Stimulated activated CD4-positive, alpha-beta T cell treated with anti-CD3 and anti-CD28 coated beads, Interleukin-1b, Interleukin-23, amount 100 ng/mL, for 1 hour (primary cell): ENCODE measurements at places on chromosomes 7 and 10.

DNA sequence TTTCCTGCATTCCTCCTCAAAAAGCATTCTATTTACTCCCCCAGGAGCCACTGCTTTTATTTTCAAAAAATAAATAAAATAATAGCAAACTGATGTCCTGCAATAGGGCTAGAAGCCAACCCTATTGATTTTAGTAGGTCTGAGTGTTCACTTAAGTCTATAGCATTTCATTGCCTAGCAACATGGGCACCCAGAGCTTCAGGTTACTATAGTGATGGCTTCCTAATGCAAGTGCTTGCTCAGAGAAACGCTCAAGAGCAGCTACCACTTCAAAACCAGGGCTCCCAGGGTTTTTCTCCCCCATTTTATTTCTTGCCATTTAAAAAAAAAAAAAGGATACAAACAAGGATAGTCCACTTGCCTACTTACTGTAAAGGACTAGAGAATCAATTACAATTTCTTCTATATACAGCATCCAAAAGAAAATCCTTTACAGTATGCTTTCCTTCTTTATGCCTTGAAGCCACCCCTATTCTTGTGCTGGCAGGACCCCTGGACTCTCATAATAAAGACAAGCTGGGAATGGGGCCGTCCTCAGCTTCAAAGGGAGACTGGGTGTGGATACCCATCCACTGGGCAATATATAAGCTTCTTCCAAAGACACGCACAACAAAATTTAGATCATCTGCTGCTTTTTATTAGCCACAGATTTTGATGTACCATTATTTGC is 133.3 kb downstream of the VPS41 start:
- DNase-seq, result no peak

GRCh38 chr10:116026725-116027124 is 246.3 kb downstream of the GFRA1 start:
- DNase-seq, result no peak

DNA sequence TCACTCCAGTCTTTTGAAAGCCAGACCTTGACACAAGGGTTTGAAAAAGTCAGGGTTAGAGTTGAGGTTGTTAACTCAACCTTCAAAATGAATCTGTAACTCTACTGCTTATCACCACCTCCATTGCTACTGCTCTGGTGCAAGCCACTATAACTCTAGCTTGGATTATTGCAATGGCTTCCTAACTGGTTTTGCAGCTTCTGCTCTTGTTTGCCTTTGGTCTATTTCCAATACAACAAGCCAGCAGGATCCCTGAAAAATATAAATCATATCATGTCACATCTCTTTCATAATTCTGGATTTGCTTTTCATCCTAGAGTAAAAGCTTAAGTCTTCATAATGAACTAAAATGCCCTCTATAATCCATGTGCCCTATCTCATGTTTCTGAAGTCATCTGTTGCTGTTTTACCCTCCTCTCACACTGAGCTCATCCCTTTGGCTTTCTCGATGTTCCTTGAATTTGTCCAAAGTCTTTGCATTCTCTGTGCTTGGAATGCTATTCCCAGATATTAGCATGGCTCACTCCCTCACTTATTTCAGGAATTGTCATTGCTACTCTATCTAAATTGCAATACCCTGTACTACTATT is 10.9 kb downstream of the TAS2R60 start:
- DNase-seq, result no peak

GRCh38 chr10:4663162-4663992 is 162.6 kb upstream of the AKR1E2 start:
- no peak for DNase-seq

DNA sequence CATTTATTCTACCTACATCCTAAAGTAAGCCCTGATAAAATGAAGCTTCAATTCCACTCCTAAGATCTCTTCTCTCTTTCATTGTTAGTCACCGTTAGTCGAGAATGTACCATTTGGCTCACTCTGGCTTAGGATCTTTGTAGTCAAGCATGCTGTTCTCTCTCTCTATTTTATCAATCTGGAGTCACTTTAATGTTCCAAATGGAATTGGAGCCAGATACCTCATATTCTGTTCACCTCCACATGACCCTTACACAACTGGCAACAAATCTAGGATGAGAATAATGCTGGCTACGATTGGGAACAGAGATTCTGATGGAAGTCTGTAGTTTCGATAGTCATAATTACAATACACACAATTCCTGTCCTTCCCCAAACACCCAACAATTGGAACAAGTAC is 213.7 kb downstream of the TWIST1 start:
- DNase-seq, result no peak

- DNase-seq, result no peak
Measured at GRCh38 chr10:48598936-48599829, 5.7 kb downstream of the ARHGAP22 start.

DNA sequence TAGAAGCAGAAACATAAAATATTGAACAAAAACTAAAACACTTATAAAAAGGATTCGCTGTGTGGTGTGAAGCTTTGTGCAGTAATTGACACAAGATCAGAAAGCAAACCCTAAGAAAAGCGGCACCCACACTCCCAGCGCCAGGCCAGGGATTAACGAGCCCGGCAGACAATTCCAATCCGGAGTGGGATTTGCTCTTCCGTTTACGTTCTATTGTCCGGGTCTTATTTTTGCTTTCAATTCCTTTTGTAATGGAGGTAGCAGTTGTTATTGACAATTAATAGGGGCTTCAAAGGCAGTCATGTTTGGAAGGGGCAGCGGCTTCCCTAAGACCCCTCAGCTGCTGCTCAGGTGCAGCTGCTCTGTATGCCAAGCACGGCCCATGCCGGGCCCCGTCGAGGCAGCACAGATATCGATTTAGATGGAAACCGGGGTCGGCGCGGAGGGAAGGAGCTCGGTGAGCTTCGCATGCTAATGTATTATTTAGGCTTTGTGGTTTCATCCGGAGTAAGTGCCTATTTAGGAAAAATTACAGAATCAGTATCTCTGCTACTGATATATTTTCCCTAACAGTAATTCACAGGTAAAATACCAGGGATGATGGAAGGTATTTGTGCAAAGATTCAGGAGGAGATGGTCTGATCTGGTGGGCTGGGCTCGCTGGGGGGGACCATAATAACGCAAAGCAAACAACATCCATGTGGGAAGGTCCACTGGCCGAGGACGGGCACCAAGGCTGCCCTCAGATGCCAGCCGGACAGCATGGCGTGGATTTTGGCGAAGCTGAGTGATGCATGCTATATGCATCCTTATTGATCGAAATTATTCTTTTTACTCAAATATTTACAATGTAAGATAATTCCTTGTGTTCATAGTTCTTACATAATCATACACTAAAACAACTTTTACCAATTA is 561.7 kb downstream of the PTPRN2 start:
- no peak for DNase-seq

GRCh38 chr10:118139321-118139720 is 92.6 kb upstream of the RAB11FIP2 start:
- DNase-seq, result no peak

- DNase-seq, result no peak
Measured at GRCh38 chr7:33108554-33109004, 625 bp downstream of the RP9 start.

GRCh38 chr7:71716690-71717089 is 584.7 kb downstream of the GALNT17 start:
- no peak for DNase-seq

- no peak for DNase-seq
Measured at GRCh38 chr7:129553899-129554461, 51.6 kb downstream of the SMKR1 start.

GRCh38 chr7:129317450-129317849 is 92.6 kb downstream of the AHCYL2 start:
- DNase-seq, result no peak

DNA sequence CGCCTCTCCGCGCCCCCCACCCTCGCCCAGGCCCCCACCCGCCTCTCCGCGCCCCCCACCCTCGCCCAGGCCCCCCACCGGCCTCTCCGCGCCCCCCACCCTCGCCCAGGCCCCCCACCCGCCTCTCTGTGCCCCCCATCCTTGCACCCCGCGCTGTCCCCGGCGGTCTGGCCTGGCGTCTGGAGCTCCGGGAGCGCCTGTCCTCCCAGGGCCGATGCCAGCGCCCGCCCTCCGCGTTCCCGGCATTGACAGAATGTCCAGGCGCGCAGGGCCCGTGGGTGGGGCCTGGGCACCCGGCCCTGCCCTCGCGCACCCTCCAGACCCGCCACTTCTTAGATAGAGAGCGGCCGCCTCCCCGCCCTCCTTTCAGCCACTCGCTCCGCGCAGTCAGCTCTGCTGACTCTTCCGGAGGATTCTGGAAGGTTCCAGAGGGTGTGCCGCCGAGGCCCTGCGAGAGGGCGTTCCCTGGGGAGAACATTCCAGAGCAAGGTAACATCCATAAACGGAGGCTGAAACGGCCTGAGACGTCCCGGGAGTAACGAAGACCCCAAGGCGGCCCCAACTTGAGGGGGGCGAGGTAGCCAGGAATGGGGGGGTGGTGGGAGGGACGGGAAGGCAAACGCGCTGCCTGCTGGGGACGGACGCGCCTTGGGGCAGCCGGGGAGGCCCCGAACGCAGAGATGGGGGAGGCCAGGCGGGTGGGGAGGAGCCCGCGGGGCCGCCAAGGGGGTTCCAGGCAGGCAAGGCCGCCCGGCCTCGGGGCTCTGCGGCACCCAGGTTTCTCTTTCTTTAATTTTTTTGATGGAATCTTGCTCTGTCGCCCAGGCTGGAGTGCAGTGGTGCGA is 117.8 kb downstream of the DYNC2I1 start:
- DNase-seq, result no peak

- no peak for DNase-seq
Measured at GRCh38 chr7:127833641-127834040, 181.6 kb downstream of the SND1 start.

DNA sequence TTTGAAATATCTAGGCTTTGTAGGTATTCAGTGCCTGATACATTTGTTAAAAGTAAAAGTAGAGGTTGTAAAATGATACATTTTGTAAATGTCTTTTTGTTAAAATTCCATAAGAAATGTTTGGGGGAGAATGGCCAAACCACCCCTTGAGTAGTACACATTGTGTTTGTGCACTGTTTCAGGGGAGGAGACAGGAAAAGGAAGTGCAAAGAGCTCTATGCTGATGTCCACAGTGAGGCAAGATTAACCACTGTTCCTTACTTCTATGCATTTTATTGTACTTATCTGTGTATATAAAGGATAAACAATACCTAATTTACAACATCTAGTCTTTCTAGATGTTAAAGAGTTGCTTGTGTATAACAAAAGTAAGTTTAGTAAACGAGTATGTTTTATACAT is 7.4 kb upstream of the CYCS start:
- DNase-seq, result no peak

- DNase-seq, result peak; percentile 8
Measured at GRCh38 chr7:70693686-70694433, 438.1 kb upstream of the GALNT17 start.

DNA sequence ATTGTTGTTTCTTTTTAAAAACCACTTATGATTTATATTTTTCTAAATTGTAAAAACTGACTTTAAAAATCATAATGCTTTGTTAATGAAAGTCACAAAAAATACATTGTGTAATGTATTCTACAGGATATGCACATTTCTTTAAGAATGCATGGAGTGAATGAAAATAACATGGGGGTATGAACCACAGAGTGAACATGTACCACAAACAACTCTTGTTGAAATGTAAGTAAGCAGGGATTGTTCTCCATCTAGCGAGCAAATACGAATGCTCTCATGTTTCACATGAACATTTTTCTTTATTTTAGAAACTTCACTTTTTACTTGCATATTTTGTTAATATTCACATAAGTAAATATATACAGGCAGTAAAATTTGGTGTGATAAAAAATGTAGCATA is 35.6 kb upstream of the LAMB4 start:
- DNase-seq, result no peak

GRCh38 chr10:15877836-15878576 is 17.7 kb upstream of the MINDY3 start:
- no peak for DNase-seq

DNA sequence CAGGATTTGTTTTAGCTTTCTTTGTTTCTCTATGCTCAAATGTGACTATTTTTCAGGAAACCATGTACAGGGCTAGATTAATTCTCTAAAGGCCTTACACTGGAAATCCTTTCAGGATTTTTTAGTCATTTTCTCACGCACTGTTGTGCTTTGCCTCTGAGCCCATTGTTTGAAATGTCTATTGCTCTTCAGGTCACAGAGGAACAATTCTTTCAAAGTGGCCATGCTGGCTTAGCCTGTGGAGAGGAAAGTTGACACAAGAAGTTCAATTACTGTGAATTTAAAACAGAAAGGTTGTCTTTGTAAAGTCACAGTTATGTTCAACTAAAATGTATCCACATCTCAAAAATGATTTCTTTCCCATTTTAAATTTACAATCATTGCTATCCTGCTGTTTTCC is 1071.7 kb upstream of the POT1 start:
- DNase-seq, result no peak

DNA sequence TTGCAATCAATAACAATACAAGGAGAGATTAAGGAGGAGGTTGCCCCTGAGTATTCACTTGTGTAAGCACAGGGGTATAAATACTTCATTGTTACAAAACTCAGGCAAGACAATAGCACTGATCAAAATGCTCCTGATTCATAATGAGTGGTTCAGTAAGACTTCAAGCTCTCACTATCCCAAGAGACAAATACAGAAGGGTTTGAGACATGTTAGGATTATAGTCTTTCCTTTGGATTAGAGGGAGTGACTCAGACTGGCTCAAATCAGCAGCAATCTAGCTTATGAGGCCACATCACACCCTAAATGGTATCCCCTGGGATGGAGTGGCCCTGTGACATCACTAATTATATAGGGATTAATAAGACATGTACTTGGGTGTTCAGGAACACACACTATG is 167.2 kb upstream of the HGF start:
- no peak for DNase-seq

DNA sequence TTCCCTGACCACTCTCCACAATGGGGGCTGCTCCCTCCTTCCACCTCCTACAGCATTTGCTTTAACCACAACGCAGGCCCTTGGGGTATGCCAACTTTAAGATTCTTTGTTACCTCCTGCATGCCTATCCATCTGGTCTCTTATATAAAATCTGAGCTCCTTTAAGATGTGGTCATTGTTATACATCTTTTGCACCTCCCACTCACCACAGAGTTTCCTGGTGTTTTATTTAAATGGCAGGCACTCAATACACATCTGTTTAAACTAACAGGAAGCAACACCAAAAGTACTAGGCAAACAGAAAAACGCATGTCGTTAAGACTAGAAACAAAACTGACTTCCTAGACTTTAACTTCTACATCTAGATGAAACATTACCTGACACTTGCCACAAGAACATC is 36.3 kb downstream of the SLC25A13 start:
- no peak for DNase-seq

DNA sequence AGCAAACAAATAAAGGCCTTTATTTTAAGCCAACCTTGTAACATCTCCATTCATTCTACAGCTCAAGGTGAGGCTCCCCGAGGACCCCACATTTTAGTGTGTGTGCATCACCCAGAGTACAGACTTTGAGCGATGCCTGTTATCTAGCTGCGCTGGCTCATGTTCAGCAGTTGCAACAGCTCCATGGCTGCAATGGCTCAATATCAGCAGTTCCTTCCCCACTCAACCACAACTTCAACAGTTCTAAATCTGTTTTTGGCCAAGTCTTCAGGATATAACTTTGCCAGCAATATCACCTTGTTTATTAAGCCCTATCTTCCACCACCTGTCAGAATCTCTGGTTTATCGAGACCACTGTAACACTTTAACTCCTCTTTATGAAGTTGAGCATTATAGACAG is 95.8 kb downstream of the WNT2 start:
- no peak for DNase-seq
